SJSA1 (cell line): ENCODE measurements at places on chromosomes 16 and 17. TPM values are rescaled to one million over a fixed set of nuclear protein-coding genes. Genes with fewer than 3 reads are reported as not detected.

- DNase-seq, result no peak
These were observed 2.7 kb upstream of the PDE6G start for GRCh38 chr17:81659038-81659437.

DNA sequence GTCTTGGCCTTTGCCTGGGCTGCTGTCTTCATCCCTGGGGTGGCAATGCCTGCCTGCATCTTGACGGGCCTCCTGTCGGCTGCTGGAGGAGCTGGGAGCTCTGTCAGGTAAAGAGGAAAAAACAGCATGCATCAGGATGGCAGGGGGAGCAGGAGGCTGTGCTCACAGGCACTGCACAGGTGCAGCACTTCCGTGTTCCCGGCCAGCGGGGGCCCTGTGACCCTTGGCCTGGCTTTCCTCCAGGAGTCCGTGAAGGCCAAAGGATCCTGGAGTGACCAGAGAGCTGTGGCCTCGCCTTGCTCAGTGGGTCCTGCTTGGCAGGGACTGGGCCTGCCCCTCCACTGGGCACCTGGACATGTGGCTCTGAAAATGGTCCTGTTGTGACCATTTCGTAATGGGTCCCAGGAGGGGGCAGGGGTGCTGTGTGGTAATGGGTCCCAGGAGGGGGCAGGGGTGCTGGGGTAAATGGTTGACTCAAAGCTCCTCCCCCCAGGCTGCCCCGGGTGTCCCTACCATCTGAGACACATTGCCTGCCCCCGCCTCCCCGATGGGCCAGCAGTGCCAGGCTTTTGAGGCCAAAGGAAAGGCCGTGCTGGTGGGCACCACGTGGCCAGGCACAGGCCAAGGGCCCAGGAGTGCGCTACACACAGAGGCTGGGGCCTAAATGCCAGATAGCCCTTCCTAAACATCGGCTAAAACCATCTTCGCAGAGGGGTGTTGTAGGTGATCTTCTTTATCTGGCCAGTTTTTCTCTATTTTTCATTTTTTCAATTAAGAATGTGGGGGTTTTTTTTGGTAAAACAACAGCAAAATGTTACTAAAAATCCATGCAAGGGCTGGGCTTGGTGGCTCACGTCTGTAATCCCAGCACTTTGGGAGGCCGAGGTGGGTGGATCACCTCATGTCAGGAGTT is 4.0 kb upstream of the FASN start:
- no peak for DNase-seq

DNA sequence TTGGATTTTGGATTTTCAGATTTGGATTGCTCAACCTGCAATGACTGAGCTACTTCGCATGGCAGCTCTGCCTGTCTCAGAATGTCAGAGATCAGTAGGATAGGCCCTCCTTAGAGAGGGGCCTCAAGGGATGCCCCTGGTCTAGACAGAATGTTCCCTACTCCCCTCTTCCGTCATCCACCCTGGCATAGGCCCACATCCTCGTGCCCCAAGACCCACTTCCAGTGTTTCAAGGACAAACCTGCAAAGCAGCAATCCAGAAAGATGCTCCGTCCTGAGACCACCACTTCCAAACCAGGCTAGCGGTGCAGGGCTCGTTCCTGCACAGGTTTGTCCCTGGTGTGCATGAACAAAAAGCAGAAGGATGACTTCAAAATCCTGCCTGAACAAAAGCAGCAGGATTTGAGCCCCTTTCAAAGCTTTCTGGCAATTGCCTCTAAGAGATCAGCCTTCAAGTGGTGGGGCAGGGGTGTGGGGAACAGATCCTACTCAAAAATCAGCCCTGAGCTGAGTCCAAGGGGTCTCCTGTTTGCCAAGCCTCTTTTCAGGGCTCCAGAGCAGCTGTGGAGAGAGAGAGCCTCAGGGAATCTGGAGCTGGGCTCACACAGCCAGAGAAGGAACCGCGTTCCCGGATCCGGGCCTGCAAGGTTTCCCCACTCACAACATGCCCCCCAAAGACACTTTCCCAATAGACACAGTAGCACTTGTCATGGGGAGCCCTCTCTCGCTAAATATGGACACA is 121.1 kb downstream of the SOCS1 start:
- no peak for DNase-seq

Gene TP53TG3F
- not detected in 2 replicates for total RNA-seq

Gene CA4
- not detected in 2 replicates for total RNA-seq
